ENCODE measurements at places on chromosomes 5 and 9.

DNA sequence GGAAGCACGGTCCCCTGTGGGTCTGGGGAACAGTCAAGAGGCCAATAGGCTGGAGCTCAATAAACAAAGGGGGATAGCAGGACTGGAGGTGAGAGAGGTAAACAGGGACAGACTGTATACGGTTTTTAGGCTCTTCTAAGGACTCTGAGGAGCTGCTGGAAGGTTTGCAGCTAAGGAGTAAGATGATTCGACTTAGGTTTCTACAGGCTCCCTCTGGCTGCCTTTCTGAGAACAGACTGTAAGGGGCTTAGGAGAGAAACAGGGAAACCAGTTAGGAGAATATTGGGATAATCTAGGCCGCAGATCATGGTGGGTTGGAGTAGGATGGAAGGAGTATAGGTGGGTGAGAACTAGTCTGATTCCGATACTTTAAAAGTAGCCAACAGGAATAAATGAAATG is 10.4 kb downstream of the CDK5RAP2 start:
- DNase-seq = no peak

GRCh38 chr9:2992427-2992826 is 148.5 kb upstream of the PUM3 start:
- no peak for DNase-seq

GRCh38 chr5:14250748-14251701 is 107.9 kb downstream of the TRIO start:
- DNase-seq = no peak

DNA sequence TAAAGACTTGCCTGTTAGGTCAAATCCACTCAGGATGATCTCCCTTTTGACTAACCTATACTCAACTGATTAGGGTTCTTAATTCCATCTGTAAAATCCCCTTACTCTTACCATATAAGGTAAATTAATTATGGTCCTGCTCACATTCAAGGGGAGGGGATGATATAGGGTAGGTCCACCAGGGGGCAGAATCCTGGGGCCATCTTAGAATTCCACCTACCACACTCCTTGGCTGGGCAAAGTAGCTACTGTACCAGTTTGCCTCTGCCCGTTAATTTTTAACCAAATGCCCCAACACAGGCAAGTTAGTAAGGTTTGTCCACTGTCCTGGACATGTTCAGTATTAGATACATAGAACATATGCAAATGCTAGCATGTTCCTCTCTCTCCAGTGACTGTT is 262.4 kb downstream of the SEMA5A start:
- no peak for DNase-seq

GRCh38 chr9:23830476-23830805 is 4.4 kb upstream of the ELAVL2 start:
- no peak for DNase-seq

DNA sequence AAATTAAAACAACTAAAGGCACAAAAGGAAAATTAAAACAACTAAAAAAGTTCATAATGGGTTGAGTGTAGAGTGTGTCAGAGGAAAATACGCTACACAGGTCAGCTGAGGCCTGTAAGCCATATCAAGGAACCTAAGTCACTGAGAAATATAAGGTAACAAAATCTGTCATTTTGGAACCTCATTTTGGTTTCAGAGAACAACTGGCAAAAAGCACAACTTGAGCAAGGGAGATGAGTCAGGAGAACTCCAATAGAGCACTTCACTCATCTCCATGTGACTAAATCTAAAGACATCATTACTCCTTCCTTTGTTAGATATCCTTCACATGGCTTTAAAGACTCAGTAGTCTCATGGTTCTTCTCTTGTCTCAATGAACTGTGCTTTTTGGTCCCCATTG is 269.4 kb upstream of the POU5F2 start:
- no peak for DNase-seq

- DNase-seq = no peak
These were observed 1.3 kb downstream of the TLX3 start for GRCh38 chr5:171310212-171310818.

DNA sequence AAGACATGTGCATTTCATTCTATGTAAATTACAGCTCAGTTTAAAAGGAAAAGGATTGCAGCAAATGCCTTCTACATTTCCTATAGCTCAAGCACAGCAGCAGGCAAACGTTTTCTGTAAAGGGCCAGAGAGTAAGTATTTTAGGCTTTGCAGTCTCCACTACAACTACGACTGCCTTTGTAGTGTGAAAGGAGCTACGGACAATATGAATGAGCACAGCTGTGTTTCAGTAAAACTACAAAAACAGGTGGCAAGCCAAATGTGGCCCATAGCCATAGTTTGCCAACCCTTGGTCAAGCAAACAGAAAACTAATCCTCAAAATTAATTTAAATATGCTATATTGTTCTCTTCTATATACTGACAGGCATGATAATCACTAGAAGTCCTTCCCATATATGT is 7.2 kb downstream of the PTBP3 start:
- no peak for DNase-seq

- DNase-seq = no peak
These were observed 1.8 kb upstream of the WDR31 start for GRCh38 chr9:113341712-113342410.

DNA sequence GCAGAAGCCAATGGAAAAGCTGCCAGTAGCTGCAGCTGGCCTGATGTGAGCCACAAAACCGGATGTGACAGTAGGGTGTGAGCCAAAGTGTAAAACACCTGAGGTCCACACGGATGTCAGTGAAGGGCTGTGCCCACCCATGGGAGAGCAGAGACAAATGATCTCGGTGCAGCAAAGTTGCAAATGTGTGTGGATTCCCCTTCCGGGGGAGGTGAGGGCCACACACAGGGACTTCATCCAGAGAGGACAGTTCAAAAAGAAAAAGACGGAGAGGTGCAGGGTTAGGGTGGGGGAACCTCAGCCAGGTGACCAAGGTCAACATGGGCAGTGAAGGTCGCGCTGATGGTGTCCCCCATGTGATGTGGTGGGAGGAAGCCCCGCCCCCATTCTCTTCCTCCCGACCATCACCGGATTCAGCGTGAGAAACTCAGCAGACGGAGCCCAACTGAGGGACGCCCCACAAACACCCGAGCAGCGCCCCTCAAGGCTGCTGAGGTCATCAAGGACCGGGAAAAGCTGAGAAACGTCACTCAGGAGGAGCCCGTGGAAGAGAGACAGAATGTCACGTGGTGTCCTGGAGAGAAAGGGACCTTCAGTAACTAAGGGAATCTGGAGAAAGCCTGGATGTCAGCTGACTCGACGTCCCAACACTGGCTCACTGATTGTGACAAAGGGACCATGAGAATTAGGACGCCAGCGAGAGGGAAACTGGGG is 11.4 kb upstream of the PTGDS start:
- DNase-seq = no peak

GRCh38 chr5:54669845-54670244 is 152.3 kb downstream of the SNX18 start:
- DNase-seq = no peak

DNA sequence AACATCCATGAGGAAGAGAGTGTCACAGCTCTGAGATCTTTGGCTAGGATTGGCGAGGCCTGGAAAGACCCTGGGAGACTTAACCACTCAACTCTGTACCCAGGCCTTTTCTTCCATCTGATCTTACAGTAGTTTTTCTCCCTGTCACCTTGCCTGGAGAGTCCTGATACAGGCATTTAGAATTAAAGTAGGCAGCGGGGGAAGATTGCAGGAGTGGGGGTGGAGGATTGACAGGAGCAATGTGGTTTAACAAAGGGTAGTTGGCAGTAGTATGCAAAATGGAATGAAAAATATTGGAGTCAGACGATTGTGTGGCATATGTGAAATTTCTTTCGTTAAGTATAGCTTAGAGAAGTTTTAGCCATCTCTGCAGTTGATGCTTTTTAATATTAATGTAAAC is 16.9 kb downstream of the TMEFF1 start:
- DNase-seq = no peak

DNA sequence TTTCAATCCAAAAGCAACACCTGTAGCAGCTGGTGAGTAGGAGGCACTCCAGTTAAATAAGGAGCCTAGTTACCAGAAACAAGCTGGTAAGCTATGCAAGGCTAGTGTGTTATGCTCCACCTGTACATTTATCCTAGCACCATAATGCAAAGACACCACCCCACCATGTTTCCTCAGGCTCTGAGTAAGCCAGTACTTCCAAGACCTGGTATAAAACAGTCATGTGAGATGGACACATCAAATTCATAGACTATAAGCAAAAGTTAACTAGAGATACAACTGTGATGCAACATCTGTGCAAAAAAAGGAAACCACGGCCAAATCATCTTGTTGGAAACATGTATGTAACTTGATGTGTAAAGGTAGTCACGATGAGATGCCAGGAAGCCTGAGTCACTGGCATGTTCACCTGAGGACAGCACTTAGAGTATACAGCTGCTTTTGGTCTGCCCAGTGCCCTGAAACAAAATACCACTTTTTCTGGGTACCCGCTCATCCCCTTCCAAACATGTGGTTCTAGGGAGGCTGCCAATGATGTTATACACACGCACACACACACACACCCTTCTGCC is 66.1 kb downstream of the CDK5RAP2 start:
- DNase-seq = no peak

DNA sequence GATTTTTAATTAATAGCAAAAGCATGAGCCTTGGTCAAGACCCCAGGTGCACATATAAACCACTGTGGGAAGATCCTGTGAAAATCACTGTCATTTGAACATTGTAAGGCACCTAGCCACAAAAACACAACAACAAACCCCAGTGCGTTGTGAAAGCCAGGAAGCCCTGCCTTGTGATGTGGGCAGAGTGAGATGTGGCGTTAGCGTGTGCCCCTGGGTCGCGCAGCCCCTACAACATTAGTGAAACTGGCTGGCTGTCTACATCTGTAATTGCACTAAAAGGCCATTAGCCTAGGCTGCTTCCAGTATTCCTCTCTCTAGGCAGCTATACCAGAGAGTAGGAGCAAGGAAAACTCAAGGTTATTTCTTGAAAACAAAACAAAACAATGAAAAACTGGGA is 21.1 kb upstream of the PDZD2 start:
- no peak for DNase-seq

- DNase-seq = no peak
These were observed 606 bp downstream of the EEIG1 start for GRCh38 chr9:127980060-127980705.

DNA sequence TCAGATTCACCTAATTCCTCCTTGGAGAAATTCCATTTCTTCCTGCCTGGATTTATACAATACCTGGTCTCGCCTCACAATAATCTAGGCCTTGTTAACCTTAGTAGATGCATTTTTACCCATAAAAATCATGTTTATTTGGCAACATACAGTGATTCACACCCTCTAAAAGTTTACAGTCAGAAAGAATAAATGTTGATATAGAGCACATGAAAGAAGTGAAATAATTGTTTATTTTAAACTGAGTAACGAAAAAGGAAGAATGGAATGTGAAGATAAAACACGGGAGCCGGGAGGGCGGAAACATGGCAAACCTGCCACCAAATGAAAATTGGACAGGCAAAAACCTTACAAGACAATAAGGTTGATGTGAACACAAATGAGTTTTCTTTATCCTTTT is 28.9 kb upstream of the KCNN2 start:
- no peak for DNase-seq

GRCh38 chr9:92737611-92738299 is 26.9 kb downstream of the BICD2 start:
- DNase-seq = no peak

GRCh38 chr5:54766748-54767147 is 218.6 kb downstream of the ESM1 start:
- no peak for DNase-seq
